ENCODE measurements at places on chromosomes 11 and 22.
A peak's percentile ranks its signal among the peaks of the same experiment; 100 is the strongest.

GRCh38 chr11:119759324-119759723 lies 30.3 kb upstream of the NECTIN1 start:
- no peak for DNase-seq

DNA sequence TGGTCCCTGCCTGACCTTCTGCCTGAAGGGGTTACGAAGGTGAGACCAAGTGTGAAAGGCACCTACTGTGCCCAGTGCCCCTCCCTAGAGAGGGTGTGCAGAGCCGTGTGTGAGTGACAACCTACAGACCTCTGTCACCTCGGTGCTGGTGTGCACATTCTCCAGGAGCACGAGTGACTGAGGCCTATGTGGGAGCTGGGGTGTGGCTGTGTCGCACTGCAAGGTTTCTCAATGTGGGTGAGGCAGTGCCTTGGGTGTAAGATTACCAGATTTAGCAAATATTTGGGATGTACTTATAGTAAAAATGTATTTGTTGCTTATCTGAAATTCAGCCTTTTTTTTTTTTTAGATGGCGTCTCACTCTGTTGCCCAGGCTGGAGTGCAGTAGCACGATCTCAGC lies 5.6 kb downstream of the STARD10 start:
- DNase-seq = no peak

- no peak for DNase-seq
Observed at GRCh38 chr11:29009426-29009825, 901.2 kb downstream of the METTL15 start.

DNA sequence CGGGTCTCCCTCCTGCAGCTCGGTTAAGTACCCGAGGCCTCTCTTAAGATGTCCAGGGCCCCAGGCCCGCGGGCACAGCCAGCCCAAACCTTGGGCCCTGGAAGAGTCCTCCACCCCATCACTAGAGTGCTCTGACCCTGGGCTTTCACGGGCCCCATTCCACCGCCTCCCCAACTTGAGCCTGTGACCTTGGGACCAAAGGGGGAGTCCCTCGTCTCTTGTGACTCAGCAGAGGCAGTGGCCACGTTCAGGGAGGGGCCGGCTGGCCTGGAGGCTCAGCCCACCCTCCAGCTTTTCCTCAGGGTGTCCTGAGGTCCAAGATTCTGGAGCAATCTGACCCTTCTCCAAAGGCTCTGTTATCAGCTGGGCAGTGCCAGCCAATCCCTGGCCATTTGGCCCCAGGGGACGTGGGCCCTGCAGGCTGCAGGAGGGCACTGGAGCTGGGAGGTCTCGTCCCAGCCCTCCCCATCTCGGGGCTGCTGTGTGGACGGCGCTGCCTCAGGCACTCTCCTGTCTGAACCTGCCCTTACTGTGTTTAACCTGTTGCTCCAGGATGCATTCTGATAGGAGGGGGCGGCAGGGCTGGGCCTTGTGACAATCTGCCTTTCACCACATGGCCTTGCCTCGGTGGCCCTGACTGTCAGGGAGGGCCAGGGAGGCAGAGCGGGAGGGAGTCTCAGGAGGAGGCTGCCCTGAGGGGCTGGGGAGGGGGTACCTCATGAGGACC lies 25.0 kb downstream of the FADS3 start:
- DNase-seq = no peak

DNA sequence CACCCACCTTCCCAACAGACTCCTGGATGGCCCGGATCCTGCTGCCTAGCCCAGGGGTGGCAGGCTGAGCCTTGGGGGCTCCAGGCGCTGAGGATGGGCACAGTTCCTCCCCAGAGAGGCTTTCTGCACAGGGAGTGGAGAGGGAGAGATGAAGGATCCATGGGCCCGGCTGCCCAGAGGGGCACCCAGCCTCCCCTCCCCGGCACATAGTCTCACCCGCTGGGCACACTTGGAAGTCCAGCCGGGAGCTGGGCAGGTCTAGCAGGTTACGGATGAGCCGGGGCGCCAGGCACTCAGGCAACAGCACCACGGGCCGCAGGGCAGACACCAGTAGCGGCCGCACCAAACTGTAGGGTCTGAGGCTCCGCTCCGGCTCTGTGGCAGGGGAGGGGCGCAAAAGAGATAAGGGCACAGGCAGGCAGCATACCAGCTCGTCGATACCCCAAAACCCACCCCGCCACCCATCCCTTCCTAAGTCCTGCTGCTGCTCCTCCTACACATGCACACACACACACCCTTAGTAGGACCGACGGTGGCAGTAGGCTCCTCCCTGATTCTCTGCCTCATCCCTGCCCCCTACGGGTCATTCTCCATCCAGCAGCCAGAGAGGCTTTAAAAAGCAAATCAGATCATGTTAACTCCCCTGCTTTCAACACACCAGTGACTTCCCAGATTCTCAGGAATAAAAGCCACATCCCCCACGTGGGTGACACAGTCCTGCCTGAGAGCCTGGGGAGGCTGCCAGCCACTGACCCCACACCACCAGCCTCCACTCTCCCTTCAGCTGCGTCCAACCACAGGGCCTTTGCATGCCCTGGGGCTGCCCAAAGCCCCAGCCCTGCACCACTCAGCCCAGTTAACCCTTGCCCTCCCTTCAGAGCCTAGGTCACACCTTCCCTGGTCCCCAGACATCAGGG lies 6.5 kb upstream of the MFNG start:
- DNase-seq = peak; percentile 39
